Stimulated activated CD8-positive, alpha-beta memory T cell treated with anti-CD3 and anti-CD28 coated beads, Interleukin-4, amount 100 ng/mL, for 4 hours (primary cell): ENCODE measurements at places on chromosomes 6 and 20.

DNA sequence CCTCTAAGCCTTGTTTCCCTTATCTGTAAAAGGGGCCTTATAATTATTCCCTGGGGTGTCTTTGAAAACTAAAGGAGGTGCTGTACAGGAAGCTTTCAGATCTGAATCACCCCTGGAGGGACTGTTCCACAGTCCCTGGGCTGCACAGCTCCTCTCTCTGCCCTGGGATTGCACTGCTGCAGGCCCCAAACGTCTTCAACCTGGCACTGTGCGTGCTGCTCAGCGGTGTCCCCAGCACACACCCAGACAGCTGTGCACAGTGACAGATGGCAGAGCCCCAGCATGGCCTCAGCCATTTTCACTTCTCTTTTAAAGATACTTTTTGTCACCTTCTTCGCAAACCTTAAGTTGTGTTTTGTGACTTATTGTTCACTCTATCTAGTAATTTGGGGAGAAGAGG, 50.7 kb upstream of the INSM1 start:
- DNase-seq: no peak

- DNase-seq: no peak
Observed at GRCh38 chr6:105503641-105504040, 100.8 kb upstream of the PREP start.

- no peak for DNase-seq
Observed at GRCh38 chr6:139917951-139918630, 543.6 kb upstream of the CITED2 start.

DNA sequence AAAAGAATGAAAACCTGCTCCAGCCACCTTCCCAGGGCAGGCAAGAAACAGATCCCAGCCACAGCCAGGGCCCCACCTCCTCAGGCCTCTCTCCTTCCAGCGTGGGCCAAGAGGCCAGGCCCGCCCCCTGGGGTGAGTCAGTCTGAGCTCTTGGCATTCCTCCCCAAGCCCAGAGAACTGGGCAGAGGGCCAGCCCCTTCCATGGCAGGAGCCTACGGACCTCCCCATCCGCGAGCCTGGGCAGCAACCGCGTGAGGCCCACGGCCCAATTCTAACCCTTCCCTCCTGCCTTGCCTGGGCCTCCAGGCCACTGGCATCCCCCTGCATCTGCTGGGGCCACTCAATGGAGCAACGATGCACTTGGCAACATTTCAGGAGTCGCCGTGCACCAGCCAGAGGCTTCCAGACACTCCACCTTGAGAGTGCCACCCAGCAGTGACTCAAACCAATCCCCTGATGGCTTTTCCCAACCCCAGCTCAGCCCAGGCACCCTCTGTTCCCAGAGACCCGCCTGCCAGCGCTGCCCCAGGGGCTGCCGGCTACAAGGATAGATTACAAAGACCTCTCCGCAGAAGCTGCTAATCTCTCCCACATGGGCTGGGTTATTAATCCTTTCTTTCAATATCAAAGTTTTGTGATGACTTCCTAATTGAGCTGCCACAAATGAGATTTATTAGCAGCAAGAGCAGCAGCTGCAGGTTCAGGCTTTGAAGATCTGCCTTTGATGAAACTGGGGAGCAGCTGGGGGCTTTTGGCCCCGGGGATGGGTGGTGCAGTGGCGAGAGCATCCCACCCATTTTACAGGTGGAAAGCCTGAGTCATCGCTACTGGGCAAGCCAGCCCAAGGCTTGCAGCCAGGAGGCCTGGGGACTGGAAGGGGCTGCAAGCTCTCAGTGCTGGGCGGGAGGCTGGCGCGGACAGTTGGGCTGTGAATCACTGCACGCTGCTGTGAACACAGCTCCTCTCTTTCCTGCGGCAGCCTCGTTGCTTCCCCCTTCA, 85.7 kb downstream of the NFATC2 start:
- DNase-seq: no peak

DNA sequence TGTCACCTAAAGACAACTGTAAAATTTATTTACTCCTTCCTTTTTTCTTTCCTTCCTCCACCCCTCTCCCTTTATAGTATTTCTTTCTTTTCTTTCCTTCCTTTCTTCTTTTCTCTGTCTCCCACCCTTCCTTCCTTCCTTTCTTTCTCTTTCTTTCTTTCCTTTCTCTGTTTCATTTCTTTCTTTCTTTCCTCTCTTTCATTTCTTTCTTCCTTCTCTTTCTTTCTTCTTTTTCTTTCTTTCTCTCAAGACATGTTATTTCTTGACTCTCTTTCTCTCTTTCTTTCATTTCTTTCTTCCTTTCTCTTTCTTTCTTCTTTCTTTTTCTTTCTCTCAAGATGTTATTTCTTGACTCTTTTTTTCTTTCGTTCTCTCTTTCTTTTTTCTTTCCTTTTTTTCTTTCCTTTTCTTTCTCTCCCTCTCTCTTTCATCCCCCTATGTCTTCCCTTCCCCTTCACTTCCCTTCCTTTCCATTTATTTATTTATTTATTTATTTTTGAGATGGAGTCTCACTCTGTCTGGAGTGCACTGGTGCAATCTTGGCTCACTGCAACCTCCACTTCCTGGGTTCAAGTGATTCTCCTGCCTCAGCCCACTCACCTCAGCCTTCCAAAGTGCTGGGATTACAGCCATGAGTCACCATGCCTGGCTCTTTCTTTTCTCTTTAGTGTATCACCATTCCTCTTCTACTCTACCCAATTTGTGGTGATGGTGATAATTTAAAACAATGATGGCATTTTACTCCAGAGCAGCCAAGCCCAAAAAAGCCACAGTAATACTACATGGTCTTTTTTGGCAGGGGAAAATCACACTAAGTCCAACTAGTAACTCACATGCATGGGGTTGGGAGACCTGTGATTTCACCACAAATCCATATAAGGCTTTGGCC, 188.2 kb downstream of the ADGRG6 start:
- no peak for DNase-seq

DNA sequence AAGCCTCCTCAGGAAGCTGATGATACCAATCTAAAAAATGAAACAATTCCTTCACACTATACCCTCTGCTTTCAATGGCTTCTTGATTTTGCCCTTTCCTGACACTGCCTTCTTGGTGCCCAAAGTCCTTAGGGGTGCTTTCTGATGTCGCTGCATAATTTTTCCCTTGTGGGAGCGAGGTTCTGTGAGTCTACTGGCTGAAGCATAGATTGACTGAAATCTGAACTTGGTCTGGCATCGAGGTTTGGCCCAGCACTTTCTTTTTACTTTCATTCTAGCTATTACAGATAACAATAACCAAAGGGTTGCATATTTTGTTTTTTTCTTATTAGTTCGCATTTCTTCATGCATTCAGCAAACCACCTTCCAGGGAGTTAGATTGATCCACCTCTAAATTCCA, 65.8 kb downstream of the E2F3 start:
- DNase-seq: no peak

DNA sequence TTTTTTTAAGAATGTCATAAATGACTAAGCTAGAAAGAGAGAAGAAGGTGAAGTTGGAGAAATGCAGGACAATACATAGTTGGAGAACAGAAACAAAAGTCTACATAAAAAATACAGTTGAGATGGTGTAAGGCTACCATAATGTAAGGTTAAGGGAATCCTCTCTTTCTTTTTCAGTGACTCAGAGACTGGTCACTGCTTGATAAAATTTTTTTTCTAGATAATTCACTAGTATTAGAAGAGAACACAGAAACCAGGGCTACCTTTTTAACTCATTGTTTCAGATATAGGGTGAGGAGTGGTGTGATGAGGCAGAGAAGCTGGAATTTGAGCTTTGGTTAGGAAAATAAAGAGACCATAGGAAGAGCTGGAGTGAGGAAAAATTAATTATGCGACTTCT, 18.2 kb upstream of the EDN1 start:
- DNase-seq: no peak

DNA sequence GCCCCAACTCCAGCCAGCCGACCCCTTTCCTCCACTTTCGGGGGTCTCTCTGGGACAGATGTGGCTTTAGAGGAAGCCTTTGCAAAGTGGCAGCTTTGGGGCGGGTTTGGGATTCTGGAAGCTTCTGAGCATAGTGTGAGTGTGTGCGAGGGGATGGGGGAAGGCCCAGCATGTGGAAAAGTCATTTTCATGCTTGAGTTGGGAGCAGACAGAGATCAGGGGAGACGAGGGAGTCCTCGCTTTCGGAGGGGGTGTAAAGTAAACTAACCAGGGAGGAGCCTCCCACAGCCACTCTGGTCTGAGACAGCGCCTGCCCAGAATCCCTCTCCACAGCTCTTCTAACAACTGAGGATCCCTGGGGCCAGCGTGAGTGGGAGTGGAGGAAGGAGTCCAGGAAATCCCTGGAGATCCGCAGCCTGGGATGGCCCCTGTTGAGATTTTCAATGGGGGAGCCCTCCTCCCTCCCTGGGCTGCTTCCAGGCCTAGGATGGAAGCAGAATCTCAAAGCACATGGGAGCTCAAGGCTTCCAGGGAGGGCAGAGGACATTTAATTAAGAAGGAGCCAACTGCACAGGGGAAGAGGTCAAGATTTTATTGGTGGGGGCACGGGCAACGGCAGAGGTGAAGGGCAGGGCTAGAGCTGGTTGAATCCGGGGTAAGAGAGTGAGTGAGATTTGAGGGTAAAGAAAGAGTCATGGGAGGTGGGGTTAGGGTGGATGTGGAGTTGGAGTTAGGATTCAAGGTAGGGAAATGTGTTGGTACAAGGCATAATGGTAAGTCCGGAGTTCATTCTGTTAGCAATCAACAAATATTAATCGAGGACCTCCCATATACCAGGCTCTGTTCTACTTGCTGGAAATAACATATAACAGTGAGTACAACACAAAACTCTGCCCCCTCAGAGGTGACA, 102.3 kb upstream of the FOXP4 start:
- DNase-seq: no peak

DNA sequence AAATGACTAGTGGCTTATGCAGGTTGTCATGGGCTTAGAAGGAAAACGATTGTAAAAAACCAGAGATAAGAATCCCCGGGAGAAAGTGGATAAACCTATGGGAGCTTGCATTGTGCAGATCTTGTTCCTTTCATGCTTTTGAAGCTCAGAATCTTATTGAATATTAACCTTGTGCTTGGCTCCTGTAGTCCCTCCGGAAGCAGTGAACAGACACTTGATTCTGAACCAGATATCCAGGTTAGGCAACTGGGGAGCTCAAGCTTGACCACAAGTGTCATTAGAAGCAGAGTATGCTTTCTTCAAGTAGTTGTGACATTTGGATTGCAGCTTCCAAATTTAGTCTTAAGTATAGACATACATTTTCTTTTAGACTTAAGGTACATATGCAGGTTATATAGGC, 212.6 kb upstream of the MOCS1 start:
- no peak for DNase-seq

DNA sequence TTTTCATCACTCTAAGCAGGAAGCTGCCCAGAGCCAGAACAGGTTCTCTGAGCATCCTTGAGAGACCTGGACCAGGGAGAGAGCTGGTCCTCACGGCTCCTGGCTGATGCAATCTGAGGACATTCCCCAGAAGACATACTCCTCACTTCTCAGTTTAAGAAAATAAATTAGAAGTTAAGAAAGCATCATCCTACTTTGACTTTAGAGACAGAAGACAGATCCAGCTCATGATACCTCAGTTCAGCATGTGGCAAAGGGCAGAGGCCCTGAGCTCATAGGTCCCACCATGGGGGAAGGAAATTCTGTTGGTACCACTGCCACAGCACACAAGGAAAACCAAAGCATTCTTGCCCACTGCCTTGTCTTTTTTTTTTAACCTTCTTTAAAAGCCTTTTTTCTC, 378.1 kb upstream of the JARID2 start:
- no peak for DNase-seq

DNA sequence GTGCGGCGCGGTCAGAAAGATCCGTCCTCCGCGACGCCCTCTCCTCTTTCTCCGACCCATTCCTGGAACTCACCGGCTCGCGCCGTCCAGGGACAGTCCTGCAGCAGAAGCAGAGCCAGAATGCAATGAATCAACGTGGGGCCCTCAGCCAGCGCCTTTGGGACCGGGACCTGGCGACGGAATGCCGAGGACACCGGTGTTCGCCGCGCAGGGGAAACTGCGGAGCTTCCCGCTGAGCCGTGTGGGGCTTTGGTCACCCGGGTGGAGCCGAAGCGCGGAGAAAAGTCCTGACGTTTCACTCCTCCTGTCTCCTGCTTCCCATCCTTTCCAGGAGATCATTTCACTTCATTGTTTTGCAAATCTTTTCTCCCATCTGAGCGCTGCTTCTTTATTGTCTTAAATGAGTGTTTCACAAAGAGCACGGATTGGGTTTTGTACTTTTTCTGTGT, 26.5 kb downstream of the ULBP1 start:
- DNase-seq: no peak

DNA sequence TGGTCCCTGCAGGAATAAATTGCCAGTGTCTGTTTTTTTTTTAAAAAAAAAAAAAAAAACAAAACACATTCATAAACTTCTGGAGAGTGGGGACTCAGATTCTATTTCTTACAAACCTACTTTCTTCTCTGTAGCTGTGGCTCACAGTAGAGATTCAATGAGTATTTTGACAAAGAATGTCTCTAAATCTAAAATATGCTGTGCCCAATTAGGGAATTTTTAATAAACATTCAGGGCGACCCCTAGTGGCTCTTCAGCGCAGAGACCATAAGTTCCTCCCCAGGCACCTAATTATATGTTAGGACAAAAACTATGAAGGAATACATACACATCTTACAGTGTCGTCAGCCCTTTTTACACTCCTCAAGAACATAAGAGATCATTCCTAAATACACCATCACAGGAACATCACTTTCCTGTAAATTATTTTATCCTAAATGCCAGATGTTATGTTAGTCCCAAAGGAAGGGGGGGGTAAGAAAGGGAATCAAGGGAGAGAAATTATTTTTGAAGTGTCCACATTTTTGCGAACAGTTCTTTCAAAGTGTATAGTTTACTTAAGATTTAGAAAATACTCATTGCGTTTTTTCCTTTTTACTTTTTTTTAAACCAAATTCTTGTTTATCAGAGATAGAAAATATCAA, 21.8 kb upstream of the NAA20 start:
- no peak for DNase-seq

DNA sequence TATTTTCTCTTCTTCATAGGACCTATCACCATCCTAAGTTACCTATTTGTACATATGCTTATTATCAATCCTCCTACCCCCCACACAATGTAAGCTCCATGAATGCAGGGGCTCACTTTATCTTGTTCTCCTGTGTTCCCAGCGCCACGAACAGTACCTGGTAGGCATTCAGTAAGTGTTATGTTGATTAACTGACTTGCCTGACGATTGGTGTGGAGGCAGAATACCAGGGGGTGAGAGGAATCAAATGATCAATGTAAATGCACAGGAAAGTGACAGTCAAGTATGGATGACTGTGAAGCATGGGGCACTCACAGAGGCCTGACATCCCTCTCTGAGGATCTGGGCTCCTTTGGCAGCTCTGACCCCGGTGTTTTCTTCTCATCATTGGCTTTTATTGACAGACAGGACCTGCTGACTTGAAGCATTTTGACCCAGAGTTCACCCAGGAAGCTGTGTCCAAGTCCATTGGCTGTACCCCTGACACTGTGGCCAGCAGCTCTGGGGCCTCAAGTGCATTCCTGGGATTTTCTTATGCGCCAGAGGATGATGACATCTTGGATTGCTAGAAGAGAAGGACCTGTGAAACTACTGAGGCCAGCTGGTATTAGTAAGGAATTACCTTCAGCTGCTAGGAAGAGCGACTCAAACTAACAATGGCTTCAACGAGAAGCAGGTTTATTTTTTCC, 6.1 kb upstream of the IFT52 start:
- no peak for DNase-seq
